Ecto neural progenitor cell (in vitro differentiated cells): ENCODE measurements at places on chromosomes 5 and 9.

DNA sequence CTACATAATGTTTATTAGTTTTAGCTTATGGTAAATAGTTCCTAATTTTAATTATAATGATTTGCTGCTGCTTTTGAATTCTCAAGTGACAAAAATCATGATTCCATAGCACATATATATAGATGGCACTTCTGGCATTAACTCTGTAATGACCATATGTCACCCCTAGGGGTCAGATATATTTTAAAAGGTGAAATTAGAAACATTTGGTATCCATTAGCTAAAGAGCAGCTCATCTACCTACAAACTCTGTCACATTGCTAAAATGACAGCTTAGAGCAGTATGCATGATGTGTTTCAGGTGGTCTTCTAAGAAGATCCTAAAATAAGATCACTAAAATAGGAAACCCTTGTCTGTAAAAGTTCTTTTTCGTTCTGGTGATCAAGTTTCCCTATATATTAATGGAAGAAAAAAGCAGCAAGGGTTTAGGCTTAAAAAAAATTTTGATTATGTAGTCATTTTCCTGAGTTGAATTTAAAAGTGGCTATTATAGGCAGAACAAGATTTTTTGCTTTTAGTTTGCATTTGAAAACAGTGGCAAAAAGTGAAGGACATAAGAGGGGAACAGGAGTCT is 157.7 kb upstream of the POU5F2 start:
- no peak for DNase-seq

- DNase-seq: peak; percentile 54
Measured at GRCh38 chr5:36150676-36151433, 832 bp downstream of the LMBRD2 start.

- no peak for DNase-seq
Measured at GRCh38 chr5:144130306-144130705, 40.2 kb downstream of the YIPF5 start.

DNA sequence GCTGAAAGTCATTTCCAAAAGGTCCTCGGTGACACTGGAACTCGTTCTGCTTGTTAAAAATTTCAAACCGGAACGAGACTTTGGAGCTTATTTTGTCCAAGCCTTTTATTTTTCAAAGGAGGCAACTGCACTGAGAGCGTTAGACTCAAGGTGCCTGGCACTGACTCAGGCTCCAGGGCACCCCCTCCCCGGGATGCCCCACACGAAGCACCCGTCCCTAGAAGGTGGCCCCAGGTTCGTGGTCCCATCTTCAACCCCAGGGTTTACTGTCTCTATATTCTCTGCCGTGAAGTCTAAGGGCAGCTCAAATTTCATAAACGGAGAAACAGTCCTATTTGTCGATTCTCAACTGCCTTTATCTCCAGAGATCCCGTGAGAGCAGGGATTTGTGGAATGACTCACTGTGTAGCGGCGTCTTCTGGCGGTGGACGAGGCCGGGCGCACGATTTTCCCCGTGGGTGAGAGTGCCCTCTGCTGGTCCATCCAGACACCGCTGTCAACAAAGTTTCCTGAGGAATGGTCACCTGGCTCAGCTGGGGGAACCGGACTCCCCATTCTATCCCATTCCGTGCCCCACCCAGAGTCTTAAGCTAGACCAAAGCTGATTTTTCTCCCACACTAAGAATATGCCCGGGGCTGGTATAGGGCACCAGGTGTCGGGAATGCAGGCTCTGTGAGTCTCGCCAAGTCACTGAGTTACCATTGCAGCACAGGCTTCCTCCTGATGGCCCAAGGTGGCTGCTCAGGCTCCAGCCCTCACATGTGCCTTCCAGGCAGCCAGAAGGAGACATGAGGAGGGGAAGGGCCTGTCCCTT is 27.1 kb upstream of the SLC6A19 start:
- peak; percentile 79 for DNase-seq

DNA sequence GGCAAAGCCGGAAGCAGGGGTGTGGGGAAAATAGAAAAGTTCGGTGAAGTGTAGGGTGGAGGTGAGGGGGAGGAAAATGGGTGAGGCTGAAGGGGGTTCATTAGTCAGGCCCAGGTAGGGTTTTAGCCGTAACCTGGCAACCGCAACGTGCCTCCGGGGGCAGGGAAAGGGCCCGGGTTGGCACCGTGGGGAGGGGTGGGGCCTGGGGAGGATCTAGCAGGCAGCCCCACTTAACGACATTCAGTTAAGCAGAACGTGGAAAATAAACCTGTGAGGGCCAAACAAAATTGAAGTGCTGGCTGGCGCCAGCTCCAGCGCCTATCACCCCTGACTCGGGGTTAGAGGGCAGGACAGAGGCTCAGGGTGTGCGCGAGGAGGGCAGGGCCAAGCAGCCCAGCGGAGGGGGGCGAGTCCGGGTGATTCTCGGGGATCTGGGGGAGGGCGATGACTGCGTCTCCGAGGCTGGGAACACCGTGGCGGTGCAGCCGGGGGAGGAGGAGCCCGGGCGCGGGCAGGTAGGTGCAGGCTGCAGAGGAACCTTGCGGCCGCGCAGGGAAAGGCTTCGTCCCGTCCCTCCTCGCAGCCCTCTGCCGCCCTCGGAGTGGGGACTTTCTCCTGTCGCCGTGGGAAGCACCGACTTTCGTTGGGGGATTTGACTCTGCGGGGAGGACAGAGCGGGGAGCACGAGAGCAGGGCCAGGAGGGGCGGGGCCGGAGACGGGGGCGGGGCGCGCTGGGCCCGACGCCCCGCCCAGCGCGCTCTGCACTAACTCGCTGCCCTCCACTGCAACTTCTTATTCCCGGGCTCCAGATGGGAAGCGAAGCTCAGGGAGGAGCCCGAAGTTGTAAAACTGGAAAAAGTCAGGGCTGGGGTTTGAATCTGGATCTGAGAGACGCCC is 5.1 kb downstream of the RGS14 start:
- DNase-seq: peak; percentile 82

GRCh38 chr9:20321423-20322082 is 300.7 kb downstream of the MLLT3 start:
- DNase-seq: no peak

GRCh38 chr5:10461904-10462555 is 20.4 kb downstream of the ROPN1L start:
- DNase-seq: no peak

DNA sequence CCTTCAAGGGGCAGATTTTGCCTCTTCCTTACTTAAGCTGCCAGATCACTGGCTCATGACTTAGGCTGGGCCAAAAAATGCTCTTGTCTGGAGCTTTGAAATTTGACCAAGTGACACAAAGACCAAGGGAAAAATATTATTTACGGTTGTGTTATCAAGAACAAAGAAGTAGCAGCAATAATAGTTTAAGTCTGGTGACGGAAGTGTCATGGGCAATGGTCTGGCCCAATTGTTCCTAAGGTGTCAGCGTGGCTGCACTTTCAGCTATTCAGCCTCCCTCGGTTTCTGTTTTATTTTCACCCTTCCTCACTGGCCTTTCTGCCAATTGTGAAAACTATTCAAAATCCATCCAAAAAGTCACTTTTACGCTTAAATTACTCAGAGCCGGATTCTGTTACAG is 185.3 kb downstream of the CDH18 start:
- DNase-seq: no peak

GRCh38 chr9:35367451-35367850 is 122.5 kb upstream of the RUSC2 start:
- no peak for DNase-seq

DNA sequence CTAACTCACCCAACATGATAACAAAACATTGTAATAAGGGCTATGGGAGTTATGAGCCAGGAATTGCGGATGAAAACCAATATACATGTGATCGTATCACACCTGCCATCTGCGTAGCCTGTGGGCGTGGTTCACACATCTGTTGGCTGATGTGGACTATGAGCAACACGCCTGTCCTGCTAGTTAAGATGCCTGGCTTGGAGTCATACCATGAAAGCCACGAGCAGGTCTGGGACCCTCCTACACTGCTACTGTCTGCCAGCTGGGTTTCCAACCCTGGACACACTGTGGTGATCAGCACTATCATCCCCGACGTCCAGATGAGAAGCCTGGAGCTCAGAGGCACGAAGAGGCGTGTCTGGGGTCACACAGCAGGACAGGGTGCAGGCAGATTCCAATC is 40.2 kb downstream of the STK10 start:
- no peak for DNase-seq

GRCh38 chr5:178284996-178285395 is 52.4 kb upstream of the PHYKPL start:
- no peak for DNase-seq

- no peak for DNase-seq
Measured at GRCh38 chr5:88886252-88886651, 3.3 kb upstream of the MEF2C start.

DNA sequence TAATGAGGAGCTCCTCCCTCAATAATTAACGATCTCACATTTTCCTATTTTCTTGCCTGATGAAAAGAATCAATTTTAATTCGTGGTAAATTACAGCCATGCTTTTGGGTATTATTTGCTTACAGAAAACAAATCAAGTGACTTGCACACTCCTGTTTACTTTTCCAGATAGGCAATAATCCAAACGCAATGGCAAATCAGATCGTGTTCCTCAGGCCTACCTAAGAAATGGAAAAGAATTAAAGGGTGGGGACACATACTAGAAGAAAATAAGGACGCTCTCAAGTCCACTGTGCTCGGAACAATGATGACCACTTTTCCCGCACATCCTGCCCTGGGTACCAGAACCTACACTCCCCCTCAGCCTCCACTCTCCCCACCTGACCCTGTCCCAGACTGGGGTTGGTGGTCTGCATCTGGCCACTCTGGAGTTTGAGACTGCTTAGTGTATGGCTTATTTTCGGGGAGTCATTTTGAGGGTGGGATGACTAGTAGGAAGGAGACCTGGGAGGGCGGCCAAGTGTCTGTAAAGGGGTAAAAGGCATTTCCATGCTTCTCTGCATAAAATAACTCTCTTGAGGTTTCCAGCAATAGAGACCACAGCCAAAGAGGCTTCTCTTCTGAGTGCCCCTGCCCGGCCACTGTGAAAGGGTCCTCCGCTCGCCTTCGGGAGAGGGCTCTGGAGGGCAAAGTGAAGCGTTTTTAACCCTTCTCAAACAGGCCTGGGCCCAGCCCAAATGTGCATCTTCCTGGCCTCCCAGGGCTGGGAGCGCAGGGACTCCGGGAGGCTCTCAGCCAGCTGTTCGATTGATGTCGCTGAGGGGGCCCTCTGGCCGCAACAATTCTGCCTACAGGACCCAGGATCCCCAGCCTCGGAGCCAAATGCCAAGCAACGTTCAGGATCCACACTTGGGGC is 4.5 kb upstream of the OTP start:
- peak; percentile 68 for DNase-seq

GRCh38 chr5:119178435-119178834 is 107.5 kb downstream of the DMXL1 start:
- DNase-seq: no peak

DNA sequence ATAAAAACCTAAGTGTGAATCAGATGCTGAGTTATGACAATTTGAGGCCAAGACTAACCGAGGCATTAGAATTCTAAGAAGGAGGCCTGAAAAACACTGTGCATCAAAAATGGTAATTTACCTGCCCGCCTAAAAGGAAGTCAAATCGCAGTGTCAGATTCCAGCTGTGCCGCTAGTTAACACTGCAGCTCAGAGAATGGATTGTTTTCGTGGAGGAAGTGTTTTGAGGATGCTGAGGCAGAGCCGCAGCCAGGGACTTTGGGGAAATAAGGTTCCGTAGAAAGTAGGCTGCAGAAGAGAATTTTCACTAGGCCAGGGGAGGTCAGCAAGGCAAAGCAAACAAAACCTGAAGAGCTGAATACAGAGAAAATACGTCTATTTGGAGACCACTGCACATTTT is 226.4 kb upstream of the ISL1 start:
- no peak for DNase-seq

DNA sequence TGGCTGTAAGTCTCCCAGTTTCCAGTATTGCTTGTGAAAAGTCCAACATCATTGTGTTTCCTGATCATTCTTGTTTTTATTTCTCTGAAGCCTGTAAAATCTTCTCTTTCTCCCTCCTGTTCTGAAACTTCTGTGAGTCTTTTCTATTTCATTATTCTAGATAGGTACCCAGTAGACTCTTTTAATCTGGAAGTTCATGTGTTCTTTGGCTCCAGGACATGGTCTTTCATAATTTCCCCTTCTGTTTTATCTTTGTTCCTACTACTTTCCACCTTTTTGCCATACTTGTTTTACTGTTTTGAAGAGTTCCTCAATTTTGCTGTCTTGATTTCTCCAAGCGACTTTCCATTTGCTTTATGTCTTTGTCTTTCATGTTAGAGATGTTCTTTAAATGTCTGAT is 168.1 kb downstream of the APBA1 start:
- no peak for DNase-seq

DNA sequence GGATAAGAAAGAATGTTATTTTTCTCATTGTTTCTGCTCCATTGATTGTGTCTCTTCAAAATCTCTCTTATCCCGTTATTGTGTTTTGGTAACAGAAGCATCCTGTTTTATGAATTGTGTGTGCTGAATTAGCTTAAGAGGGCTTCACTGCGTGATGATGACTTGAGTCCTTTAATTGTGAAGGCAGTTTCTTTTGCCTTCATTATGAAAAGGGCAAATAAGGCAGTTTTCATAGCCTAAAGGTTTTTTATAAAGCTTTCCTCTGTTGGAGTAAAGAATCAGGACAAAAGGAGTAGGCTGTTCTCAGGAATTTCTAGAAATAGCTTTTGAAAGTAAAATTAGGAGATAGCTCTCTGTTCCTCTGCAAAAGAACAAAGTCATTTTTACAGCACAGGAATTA is 169.8 kb downstream of the FOCAD start:
- no peak for DNase-seq

DNA sequence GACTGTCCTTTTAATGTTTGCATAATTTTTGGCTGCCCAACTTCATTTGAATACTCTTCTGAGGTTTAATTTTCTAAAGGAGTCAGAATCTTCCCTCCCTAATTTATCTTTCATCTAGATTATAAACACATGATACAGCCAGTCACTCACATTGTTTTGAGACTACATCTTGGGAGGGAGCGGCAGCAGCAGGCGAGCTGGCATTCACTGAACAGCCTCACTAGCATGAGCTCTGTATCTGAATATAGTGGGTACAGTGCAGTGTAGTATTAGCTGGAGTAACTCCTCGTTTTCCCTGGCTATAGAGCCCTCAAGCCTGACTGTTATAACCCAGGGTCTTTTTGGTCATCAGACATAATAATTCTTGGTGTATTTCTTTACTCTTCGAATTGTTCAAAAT is 969.2 kb upstream of the COX7C start:
- DNase-seq: no peak

GRCh38 chr9:38287420-38287985 is 105.0 kb upstream of the ALDH1B1 start:
- no peak for DNase-seq

DNA sequence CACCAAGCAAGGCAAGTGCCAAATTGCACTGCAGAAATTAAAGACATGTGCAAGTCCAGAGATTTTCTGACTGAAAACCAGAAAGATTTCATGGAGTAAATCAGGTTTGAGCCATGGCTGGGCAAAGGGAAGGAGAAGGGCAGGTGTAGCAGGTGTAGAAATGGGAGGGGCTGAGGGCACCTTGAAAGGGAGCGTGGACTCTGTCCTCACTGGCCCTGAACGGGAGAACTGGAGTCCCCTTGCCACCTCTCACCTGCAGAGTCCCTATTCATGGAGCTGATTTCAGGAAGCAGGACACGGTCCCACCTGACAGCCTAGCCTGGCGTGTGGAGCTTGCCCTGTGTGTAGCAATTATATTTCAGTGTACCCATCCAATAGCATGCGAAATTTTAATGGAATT is 46.3 kb downstream of the UBE2QL1 start:
- DNase-seq: no peak
